ENCODE measurements at places on chromosomes 5 and 9.

DNA sequence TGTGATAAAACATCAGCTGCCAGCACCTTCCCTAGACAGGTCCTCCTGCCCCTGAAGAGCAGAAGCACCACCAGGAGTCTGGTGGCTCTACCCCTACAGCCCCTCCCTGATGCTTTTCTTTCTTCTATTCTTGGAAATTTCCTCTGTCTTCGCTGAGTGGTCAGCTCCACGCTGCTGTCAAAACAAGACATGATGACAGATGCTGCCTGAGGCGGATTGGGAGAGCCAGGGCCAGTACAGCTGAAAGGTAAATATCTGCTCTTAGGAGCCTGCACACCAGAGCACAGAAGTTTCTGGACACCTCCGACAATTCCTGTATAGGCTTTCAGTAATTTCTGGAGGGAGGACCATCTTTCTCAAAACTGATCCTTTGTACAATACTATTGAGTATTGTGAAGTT lies 4.7 kb upstream of the OR1Q1 start:
- no peaks in the 10 kb centered on the region for H3K4me1 ChIP-seq
- H3K36me3 ChIP-seq: no peaks in the 10 kb centered on the region
- H3K4me3 ChIP-seq: no peak overlapping the region
- DNase-seq: no peak

- DNase-seq: no peak
- H3K4me1 ChIP-seq: no peaks in the 10 kb centered on the region
- H3K27me3 ChIP-seq: no peaks in the 10 kb centered on the region
- no peak overlapping the region for H3K4me3 ChIP-seq
Observed at GRCh38 chr5:41246376-41246775, 33.0 kb upstream of the C6 start.

DNA sequence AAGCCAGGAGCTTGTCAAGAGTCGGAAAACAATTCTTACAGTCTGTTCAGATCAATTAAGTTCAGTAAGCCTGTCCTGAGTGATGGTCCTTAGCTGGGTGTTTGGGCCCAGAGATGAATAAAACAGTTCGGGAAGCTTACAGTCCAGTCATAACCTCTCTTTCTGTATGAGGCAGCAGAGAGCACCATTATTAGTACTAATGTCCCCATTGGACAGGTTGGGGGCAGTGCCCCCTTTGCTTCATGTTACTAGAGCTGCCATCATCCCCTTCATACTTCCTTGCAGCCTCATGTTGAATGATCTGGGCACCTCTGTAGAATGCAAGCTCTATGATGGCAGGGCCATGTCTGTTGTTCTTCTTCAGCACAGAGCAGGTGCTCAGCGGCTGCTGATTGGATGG lies 9.8 kb downstream of the DOCK2 start:
- no peaks in the 10 kb centered on the region for H3K27me3 ChIP-seq
- H3K27ac ChIP-seq: no peak overlapping the region
- H3K36me3 ChIP-seq: no peaks in the 10 kb centered on the region

DNA sequence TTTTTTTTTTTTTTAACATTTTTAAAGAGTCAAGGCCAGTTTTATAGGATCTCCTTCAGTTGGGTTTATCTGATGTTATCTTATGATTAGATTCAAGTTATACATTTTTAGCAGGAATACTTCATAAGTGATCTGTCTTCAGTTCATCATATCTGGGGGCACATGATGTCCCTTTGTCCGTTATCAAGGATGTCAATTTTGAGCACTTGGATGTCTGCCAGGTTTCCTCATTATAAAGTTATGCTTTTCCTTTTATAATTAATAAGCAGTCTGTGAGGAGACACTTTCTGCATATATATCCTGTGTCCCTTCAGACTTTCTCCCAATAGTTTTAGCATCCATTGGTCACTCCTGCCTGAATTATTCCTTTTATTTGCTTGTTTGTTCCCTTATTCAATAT lies 11.8 kb downstream of the HDHD3 start:
- H3K36me3 ChIP-seq: no peaks in the 10 kb centered on the region
- no peaks in the 10 kb centered on the region for H3K4me1 ChIP-seq
- no peak overlapping the region for H3K27ac ChIP-seq
- H3K27me3 ChIP-seq: no peaks in the 10 kb centered on the region

DNA sequence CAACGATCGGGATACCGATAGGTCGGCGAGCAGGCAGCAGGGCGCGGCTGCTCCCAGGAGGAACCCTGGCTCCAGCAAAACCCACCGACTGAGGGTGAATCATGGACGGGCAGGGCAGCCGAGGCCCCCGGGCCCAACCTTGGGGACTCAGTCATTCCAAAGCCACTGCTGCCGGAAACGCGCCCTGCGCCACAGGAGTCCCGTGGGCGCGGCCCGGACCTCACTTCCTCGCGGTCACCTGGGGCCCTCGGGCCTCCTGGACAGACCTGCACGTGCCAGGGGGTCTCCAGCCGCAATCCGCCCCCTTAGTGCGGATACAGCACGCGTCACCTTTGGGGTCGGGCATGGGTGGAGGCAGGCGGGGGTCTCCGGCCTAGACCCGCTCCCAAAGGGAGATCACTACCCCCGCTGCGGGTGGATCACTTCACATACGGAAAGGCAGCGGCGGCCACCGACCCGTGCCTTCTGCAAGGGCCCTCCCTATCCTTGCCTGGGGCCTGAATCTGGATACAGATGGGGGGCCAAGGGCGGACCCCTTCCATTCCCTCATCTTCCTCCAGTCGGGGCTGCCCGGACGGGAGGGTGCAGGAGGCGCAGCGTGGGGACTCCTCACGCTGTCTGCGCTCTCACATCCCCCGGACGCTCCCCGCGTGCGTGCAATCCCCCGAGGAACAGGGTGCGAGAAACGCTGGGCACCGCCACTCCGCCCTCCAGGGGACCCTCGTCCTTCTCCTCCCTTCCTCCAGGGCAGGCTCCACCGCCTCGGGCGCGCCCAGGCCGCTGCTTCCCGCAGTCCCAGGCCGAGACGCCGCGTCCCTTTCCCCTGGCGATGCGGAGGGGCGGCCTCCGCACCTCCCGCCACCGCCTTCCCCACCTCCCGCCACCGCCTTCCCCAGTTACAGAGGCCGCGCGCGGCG lies 586 bp downstream of the TXN start:
- peak overlapping the region; percentile 93 for H3K27ac ChIP-seq
- DNase-seq: no peak
- peaks cover 44% of the 10 kb centered on the region for H3K4me1 ChIP-seq
- H3K36me3 ChIP-seq: peaks cover 5% of the 10 kb centered on the region
- H3K4me3 ChIP-seq: peak overlapping the region; percentile 78

- H3K36me3 ChIP-seq: no peaks in the 10 kb centered on the region
- no peak overlapping the region for H3K4me3 ChIP-seq
- peaks cover 35% of the 10 kb centered on the region for H3K4me1 ChIP-seq
- peak overlapping the region; percentile 61 for H3K27ac ChIP-seq
- DNase-seq: no peak
- H3K27me3 ChIP-seq: no peaks in the 10 kb centered on the region
Observed at GRCh38 chr5:95986937-95987520, 25.4 kb upstream of the ELL2 start.

- H3K36me3 ChIP-seq: no peaks in the 10 kb centered on the region
- no peak overlapping the region for H3K27ac ChIP-seq
- no peak for DNase-seq
- H3K4me1 ChIP-seq: no peaks in the 10 kb centered on the region
- H3K4me3 ChIP-seq: no peak overlapping the region
Observed at GRCh38 chr9:100087218-100087617, 11.6 kb downstream of the ERP44 start.

GRCh38 chr9:100355561-100355960 lies 2.8 kb upstream of the TEX10 start:
- H3K36me3 ChIP-seq: no peaks in the 10 kb centered on the region
- DNase-seq: no peak
- no peaks in the 10 kb centered on the region for H3K27me3 ChIP-seq
- no peak overlapping the region for H3K27ac ChIP-seq

GRCh38 chr5:84287951-84288350 lies 96.7 kb downstream of the EDIL3 start:
- no peak for DNase-seq
- peaks cover 9% of the 10 kb centered on the region for H3K4me1 ChIP-seq
- no peaks in the 10 kb centered on the region for H3K36me3 ChIP-seq
- H3K4me3 ChIP-seq: no peak overlapping the region

GRCh38 chr5:167012123-167013034 lies 1279.1 kb upstream of the WWC1 start:
- no peak overlapping the region for H3K4me3 ChIP-seq
- H3K27me3 ChIP-seq: no peaks in the 10 kb centered on the region
- H3K27ac ChIP-seq: no peak overlapping the region
- H3K36me3 ChIP-seq: no peaks in the 10 kb centered on the region
- DNase-seq: no peak

DNA sequence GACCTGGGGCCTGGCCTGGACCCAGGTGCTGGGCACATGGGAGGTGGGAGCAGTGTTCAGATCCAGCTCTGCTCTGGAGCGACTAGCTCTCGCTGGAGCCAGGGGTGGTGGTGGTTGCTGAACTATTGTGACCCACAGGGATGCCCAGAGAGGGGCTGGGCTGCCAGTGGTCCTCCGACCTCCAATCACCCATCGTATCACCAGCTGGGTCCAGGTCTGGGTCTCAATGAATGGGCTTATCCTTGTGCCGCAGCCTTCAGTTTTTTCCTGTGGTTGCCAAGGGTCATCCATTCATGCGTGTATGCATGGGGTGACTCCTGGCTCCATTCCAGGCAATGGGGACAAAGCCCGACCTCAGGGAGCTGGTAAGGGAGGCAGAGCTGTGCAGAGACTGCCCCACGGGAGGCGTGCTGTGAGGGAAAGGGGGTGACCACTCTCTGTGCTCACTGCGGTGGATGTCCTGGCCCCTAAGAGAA lies 68.6 kb upstream of the RNF130 start:
- no peaks in the 10 kb centered on the region for H3K4me1 ChIP-seq
- no peak overlapping the region for H3K27ac ChIP-seq
- H3K36me3 ChIP-seq: no peaks in the 10 kb centered on the region
- peak; percentile 74 for DNase-seq
- no peak overlapping the region for H3K4me3 ChIP-seq

DNA sequence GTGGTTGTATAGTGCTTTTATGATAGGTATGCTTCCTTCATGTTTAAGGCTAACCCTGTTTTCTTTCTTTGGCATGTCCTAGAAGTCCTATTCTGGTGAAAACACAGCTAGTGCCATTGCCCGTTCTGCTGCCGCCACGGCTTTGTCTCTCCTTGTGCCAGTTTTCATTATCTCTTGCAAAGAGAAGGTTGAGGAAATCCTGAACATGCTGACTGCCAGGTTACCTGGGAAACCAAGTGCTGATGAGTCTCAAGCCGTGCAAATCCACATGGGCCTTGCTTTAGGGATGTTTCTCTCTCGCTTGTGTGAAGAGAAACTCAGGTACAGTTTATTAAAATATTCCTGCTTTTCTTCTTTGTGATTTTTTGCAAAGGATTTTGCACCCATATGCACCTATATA lies 102.2 kb downstream of the HACD4 start:
- H3K27me3 ChIP-seq: no peaks in the 10 kb centered on the region
- H3K36me3 ChIP-seq: peaks cover 6% of the 10 kb centered on the region
- H3K27ac ChIP-seq: no peak overlapping the region
- DNase-seq: no peak
- H3K4me1 ChIP-seq: peaks cover 10% of the 10 kb centered on the region

DNA sequence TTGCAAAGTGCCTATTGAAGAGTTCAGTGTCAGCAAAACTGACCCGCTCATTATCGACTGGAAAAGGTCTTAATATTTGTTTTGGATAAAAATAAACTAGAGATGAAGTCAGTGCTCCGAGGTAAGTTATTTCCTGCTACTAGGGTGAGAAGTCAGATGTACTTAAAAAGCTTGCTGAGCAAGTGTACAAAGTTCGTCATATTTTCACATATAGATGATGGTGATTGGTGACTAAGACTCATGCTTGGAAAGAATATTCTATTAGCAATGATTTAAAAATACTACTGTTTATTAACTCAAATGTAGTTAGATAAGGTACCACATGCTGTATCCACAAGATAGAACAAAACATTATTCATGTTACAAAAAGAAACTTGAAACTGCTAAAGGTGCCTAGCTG lies 643.7 kb downstream of the GABRG2 start:
- DNase-seq: no peak
- H3K27ac ChIP-seq: no peak overlapping the region
- H3K4me1 ChIP-seq: no peaks in the 10 kb centered on the region
- no peaks in the 10 kb centered on the region for H3K36me3 ChIP-seq

GRCh38 chr5:132477784-132478365 lies 12.7 kb downstream of the IRF1 start:
- H3K4me3 ChIP-seq: no peak overlapping the region
- H3K27me3 ChIP-seq: no peaks in the 10 kb centered on the region
- peak overlapping the region; percentile 9 for H3K27ac ChIP-seq
- peaks cover 5% of the 10 kb centered on the region for H3K36me3 ChIP-seq
- peaks cover 59% of the 10 kb centered on the region for H3K4me1 ChIP-seq
- DNase-seq: no peak

- no peak for DNase-seq
- peaks cover 28% of the 10 kb centered on the region for H3K4me1 ChIP-seq
- no peak overlapping the region for H3K27ac ChIP-seq
- no peaks in the 10 kb centered on the region for H3K36me3 ChIP-seq
- H3K4me3 ChIP-seq: no peak overlapping the region
- H3K27me3 ChIP-seq: no peaks in the 10 kb centered on the region
Observed at GRCh38 chr5:150183436-150183835, 6.4 kb upstream of the SLC6A7 start.

DNA sequence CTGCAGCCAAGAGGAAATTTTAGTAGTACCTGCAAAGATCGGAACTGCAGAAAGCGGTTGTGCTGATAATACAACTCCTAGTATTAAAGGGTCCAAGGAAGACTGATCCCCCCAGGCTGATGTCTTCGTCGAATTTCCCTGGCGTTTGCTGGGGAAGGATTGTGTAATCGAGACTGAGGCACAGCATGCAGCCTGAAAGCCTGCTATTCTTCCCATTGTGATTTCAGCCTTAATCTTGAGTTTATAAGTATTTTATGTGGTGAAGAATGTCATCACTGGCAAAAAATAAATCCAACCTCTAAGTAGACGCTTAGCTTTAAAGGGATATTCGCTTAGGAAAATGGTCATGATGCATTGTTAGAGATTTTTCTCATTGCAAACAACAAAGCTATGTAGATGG lies 21.3 kb upstream of the LMX1B start:
- no peak overlapping the region for H3K4me3 ChIP-seq
- H3K27ac ChIP-seq: no peak overlapping the region
- H3K36me3 ChIP-seq: no peaks in the 10 kb centered on the region
- peaks cover 14% of the 10 kb centered on the region for H3K4me1 ChIP-seq
- no peak for DNase-seq

- DNase-seq: no peak
- H3K4me1 ChIP-seq: peaks cover 30% of the 10 kb centered on the region
- H3K27me3 ChIP-seq: no peaks in the 10 kb centered on the region
Observed at GRCh38 chr9:129885018-129885669, 49.9 kb downstream of the USP20 start.

GRCh38 chr9:85112933-85113418 lies 443.4 kb downstream of the NTRK2 start:
- H3K4me1 ChIP-seq: no peaks in the 10 kb centered on the region
- no peak for DNase-seq
- no peak overlapping the region for H3K27ac ChIP-seq

GRCh38 chr9:95966306-95966705 lies 90.8 kb downstream of the ERCC6L2 start:
- no peaks in the 10 kb centered on the region for H3K27me3 ChIP-seq
- peak overlapping the region; percentile 53 for H3K27ac ChIP-seq
- DNase-seq: no peak
- H3K4me3 ChIP-seq: no peak overlapping the region
- H3K4me1 ChIP-seq: no peaks in the 10 kb centered on the region
- no peaks in the 10 kb centered on the region for H3K36me3 ChIP-seq

GRCh38 chr5:122779451-122779850 lies 4.6 kb downstream of the SNX2 start:
- no peak overlapping the region for H3K27ac ChIP-seq
- no peaks in the 10 kb centered on the region for H3K36me3 ChIP-seq
- H3K27me3 ChIP-seq: no peaks in the 10 kb centered on the region
- H3K4me3 ChIP-seq: no peak overlapping the region
- H3K4me1 ChIP-seq: peaks cover 34% of the 10 kb centered on the region
